ENCODE measurements at places on chromosomes 7 and 10.

- DNase-seq = no peak
Measured at GRCh38 chr7:85160223-85160622, 26.6 kb downstream of the SEMA3D start.

DNA sequence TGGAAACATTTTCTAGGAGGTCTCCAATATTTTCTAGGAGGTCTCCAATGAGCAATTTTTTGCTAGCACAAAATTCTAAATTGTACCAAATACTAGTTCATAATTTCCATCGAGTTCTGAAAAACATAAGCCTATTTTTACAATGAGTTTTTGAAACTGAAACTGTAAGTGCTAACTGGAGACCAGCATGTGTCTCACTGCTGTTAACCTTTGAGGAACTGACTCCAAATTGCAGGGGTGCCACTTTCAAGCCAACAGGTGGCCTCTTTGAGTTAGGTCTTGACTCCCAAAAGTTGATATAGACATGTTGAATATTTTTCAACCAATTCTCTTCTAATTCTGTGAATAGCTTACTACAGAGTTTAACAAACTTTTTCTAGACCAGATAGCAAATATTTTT, 58.8 kb downstream of the CAV1 start:
- no peak for DNase-seq

DNA sequence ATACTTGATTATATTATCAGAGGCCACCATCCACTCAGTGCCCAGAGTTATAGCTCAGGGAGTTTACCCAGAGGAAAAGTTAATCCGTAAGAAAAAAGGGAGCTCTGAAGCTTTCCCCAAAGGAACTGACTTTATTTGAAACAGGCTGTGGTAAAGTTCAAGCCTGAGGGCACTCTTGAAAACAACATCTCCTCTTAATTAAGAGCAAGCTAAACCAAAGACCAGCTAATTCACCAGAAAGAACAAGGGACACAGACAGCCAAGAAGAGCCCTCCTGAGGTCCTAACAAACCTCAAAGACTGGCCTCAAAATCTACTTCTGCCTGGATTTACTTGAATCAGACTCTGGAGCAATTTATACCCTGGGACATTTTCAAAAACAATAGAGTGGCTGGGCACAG, 159.6 kb upstream of the CHST15 start:
- no peak for DNase-seq

DNA sequence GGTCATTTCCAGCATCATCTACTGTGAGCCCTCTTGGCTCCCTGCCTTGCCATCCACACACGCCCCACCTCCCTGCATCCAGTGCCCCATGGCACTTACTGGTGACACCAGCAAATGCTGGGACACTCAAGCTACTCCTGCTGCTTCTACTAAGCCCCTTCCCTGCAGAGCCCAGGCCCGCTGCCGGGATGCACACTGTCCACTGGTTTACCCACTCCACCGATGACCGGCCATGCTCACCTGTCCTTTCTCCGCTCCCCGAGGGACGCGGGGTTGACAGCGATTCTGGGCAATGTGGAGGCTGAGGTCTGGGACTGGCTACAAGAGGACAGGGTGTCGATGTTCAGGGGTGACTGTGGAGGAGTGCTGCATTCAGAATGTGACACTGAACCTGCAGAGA, 110.2 kb downstream of the DLG5 start:
- DNase-seq = no peak

GRCh38 chr10:126502441-126502840, 114.2 kb upstream of the ADAM12 start:
- DNase-seq = no peak

GRCh38 chr10:93062514-93063143, 2.0 kb downstream of the CYP26C1 start:
- DNase-seq = no peak

DNA sequence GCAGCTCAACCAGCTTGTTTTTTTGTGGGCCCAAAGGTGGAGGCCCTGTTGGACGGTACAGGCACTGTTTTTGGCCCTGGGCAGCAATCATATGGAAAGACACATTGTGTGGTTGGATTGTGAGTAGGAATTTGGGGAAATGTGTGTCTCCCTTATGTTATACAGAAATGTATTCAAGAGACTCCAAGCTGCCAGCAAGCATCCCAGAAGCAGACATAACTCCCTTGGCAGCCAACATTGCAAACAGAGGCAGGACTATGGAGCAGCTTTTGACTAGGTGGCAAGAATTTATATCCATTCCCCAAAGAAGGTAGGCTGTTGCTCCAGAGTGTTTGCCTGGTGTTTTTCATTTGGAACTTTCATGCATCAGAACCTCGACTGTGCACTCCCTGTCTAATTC, 104.9 kb downstream of the BUB3 start:
- no peak for DNase-seq

DNA sequence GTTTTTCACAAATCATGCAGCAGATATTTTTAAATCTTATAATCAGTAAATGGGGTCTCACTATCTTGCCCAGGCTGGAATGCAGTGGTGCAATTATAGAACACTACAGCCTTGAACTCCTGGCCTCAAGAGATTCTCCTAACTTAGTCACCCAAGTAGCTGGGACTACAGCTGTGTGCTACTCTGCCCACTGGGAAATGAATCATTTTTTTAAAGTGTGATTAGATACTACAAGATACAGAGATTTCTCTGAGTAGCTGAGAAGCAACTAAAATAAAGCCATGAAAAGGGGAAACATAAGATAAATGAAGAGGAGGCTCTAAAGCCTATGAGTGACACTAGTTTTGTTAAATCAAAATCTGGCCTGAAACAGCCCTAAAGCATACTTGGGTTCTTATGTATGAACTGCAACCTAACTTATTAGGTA, 119.7 kb downstream of the JMJD1C start:
- no peak for DNase-seq

- no peak for DNase-seq
Measured at GRCh38 chr10:117133273-117134055, 4.6 kb downstream of the VAX1 start.

- no peak for DNase-seq
Measured at GRCh38 chr10:49750546-49750945, 11.6 kb downstream of the OGDHL start.

DNA sequence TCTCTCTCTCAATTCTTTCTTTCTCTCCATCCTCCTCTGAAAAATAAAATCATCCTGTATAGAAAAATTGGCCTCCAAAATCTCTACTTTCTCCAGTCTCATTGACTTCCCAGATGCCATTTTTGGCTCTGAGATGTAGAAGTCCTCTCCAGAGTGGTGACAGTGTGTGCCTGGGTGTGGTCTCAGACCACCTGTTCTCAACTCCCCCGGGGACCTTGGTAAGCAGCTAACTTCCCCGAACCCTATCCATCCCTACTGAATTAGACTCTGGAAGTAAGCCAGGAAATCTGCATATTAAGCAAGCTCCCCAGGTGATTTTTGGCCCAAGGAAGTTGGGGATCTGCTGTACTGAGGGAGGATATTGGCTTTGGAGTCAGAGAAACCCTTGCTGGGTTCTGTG, 120.5 kb downstream of the WDR11 start:
- DNase-seq = no peak

GRCh38 chr10:114839901-114840300, 18.3 kb downstream of the FHIP2A start:
- no peak for DNase-seq
